ENCODE measurements at places on chromosomes 2 and 18.

- no peak for DNase-seq
Observed at GRCh38 chr2:198518935-198519334, 714.5 kb downstream of the PLCL1 start.

DNA sequence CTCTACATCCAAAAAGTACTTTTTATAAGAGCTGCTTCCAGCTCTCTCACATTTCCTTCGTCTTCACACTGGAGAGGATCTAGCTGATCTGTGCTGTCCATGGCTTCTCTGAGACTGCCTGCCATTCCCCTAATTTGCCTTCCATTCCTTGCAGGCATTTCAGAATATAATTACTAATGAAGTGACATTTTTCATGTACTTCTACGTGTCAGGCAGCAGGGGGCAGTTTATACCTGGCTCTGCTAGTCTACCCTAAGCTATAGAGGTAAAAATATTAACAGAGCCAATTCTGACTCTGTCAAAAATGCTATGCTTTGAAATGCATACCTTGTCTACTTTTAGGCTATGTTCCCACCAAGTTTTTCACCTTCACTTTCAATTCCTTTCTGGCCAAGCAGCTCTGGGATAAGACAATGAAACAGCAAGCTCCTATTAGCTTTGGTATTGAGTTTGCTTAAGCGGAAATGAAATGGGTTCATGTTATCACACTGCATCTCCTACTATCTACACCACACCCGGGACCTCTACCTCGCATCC is 81.9 kb downstream of the MEP1B start:
- DNase-seq = no peak

GRCh38 chr2:236909802-236910201 is 175.9 kb upstream of the COPS8 start:
- DNase-seq = no peak

DNA sequence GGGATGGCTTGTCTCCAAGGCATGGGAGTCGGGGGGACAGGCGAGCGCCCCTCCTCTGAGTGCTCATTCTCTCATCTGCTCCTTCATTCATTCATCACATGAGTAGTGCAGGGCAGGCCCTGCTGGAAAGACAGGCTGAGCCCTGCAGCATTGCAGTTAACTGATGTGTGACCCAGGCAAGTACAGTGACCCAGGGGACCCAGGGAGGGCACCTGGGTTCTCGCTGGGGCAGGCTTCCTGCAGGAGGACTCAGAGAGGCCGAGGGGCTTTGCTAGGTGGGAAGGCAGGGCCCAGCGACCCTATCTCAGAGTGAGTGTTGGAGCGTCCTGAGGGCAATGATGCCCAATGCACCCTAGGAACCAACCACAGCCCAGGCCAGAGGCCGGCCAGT is 30.6 kb downstream of the HJURP start:
- no peak for DNase-seq

GRCh38 chr2:15176604-15177003 is 384.5 kb downstream of the NBAS start:
- no peak for DNase-seq

DNA sequence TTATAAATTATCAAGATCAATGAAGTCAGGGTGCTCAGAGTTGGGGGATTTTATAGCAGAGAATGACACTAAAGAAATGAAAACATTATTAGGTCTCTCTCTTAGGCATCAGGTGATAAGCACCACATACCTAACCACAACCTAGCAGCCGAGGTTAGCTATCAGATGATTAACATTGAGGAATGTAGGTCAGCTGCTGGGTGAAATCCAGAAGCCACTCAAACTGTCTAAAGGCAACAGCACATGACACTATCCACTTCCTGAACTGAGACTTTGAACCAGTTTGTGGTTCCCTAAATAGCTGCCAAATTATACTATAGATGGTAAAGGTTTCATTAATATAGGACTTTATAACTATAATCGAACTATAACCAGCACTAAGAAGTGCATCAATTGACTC is 4.7 kb downstream of the EPG5 start:
- DNase-seq = no peak

DNA sequence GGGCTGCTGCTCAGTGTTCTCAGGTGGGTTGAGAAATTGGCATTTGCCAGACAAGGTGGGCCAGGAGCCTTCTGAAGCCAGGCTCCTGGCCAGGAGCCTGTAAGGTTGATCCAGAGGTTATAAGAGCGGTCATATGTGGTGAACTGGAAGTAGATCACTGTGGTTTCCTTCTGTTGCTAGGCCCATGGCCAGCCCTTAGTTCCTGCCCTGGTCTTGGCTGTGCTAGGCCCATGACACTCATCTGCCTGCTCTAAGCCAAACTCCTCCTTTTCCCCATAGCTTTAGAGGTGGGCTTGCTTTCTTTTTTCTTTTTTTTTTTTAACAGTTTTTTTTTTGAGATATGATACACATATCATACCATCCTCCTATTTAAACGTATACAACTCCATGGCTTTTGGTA is 5.0 kb upstream of the MGAT5 start:
- no peak for DNase-seq

DNA sequence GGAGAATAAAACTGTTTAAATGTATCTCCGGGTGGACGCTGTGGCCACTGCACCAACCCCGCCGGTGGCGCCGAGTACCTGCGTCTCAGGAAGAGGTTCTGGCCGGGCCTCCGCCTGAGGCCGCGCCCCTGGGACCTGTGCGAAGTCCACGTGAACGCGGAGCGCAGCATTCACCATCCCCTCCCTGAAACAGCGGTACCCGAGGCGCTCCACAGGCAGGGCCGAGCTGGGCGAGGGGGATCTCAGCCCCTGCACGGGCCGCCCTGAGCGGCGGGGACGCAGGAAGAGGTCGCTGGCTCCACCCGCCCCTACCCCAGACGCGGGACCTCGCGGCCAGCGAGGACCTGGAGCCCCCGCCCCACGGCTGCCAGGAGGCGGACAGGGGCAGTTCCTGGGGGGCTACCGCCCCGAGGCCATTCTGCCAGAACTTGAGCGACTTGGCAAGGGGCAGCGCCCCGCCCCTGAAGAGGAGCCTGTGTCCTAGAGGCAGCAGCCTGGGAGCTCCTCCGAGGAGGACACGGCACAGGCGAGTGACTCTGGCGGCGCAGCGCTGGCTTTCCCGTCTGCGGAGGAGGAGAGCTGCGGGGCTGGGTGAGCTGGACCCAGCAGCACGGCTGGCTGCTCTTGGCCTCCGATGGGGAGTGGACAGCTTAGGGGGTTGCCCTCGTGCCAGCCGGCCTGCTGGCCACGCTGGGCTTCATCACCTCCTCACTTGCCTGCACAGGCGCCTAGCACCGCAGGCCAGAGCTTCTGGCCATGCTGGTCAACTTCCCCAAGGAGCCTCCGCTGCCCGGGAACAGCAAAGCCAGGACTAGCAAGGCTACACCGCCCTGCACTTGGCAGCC is 9.7 kb upstream of the TEKT4 start:
- no peak for DNase-seq

DNA sequence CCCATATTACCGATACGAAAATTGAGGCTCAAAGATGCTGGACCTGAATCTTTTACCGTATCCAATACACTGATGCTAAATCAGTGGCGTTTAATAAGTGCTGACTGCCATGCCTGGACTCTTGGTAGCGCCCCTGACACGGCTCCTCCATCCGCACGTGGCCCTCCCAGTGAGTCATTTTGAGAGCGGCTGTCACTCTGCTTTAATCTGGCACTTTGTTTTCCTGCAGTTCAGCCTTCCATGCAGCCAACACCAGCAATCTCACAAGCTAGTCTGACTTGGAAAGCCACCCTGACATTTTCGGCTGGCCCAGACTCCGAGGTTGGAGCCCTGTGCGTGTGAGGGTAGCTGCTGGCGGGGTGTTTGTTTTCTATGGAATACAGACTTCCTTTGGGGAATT is 155.1 kb upstream of the LMAN1 start:
- DNase-seq = no peak

DNA sequence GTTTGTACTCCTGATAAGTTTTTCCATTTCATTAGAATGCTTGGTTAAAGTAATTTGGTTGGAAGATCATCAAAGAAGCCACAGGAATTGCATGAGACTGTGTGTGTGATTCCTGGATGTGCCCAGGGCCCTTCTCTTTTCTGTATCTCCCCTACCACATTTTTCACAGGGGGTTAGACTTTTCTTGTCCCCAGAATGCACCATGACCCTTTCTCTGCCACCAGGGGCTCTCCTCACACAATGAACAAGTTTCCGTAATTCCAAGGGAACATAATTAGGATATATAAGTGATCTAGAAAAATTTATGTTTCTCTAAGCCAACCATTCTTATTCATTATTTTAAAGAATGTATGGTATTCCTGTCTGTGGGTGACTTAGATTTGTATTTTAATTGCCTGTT is 291.8 kb downstream of the NEDD4L start:
- DNase-seq = no peak

GRCh38 chr2:21268197-21268877 is 144.6 kb downstream of the TDRD15 start:
- no peak for DNase-seq

DNA sequence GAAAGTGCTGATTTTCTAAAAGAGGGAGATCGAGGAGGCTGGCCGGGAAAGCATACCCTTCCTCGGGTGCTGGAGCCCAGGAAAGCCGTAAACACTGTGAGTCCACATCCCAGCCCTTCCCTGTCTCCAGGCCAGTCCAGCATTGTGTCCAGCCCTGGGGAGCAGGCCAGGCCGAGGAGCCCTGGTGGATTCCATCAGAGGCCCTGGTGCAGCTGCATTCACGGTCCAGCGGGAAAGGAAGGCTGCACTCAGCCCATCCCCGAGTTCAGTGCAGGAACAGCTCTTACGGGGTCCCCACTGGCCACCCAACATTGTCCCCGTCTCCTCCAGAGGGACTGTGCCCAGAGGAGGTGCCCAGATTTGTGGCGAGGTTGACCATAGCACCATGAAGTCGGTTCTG is 218.6 kb downstream of the KLHL29 start:
- DNase-seq = no peak

DNA sequence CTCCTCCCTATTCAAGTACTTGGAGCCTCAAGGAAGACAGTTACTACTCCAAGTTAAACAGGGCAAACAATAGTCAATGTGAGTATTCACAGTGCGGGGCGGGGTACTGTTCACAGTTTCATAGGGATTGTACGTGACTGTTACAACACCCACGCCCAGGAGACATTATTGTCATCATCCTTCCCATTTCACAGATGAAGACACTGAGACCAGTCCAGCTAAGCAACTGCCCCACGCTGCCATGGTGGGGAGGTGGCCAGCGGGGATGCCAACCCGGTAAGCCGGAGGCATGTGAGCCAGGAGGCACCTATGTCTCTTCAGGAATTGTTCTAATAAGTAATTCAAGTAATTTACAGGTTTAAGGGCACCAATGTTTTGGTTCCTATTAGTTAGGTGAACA is 982 bp downstream of the HJURP start:
- no peak for DNase-seq

DNA sequence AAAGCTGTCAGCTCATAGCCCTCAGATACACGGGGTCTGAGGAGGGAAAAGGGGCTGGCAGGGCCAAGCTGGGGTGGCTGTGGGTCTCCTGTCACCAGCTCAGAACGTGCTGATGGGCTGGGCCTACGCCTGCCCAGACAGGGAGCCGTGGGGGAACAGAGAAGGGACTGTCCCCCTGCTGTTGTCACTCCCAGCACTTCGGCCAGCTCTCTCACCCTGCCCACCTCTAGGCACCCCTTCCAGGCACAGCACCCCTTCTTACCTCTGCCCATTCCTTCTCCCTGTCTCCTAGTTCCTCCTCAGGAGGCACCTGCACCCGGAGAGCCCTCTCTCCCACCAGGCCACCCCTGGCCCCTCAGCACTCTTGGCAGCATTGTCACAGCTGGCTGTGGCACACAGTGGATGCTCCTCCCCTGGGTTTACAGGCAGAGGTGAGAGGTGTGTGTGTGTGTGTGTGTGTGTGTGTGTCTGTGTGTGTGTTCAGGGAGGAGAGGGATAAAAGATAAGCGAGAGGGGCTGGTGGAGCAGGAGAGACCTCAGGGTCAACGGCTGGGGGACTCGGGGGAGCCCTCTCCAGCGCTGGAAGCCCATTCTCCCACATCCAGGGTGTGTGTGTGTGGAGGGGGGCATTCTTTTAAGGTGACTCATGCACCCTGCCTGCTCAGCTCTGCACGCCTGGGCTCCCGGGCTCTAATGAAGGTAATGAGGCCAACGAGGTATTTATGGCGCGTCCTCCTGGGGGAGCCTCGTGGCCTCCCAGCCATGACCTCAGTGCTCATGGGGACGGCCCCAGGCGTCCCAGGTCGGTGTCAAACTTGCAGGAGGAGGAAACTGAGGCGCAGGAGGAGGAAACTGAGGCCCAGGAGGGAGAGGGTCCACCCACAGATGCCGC is 66.1 kb upstream of the SMAD7 start:
- no peak for DNase-seq

- DNase-seq = no peak
Observed at GRCh38 chr2:112817082-112817689, 19.4 kb downstream of the IL1B start.

- DNase-seq = no peak
Observed at GRCh38 chr2:178484245-178485041, 4.2 kb downstream of the PLEKHA3 start.

GRCh38 chr2:221397187-221397586 is 174.9 kb downstream of the EPHA4 start:
- no peak for DNase-seq

GRCh38 chr2:102181376-102181775 is 5.4 kb upstream of the IL1RL2 start:
- no peak for DNase-seq

DNA sequence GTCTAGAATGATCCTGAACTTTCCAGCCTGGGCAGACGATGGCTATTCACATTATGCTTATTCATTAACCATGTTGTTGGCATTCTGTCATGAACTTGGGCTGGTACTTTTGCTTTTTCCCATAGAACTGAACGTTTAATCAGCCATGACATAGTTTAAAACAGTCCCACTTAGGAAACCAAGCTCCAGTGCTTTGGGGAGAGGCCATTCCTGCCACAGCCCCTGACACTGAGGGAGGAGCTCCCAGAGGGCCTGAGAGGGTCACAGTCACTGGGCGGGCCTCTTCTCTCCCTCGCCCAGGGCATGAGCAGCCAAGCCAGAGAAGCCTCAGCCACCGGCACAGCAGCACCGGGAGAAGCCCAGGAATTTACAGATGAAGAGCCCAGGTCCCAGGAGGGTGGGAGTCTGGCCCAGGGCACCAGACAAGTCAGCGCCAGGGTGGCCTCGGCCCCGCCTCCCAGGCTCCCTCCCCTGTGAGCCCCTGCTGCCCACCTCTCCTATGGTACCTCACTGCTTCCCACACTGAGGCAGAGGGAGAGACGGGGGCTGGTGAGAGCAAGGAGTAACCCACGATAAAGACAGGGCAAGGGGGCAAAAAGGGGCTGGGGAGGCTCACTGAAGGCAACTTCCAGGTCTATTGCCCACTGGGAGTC is 33.6 kb downstream of the MAL start:
- no peak for DNase-seq

Measured in stimulated activated CD8-positive, alpha-beta memory T cell treated with anti-CD3 and anti-CD28 coated beads, Interleukin-7, amount 100 ng/mL, for 24 hours (primary cell).